ENCODE measurements at places on chromosomes 6 and 20.

DNA sequence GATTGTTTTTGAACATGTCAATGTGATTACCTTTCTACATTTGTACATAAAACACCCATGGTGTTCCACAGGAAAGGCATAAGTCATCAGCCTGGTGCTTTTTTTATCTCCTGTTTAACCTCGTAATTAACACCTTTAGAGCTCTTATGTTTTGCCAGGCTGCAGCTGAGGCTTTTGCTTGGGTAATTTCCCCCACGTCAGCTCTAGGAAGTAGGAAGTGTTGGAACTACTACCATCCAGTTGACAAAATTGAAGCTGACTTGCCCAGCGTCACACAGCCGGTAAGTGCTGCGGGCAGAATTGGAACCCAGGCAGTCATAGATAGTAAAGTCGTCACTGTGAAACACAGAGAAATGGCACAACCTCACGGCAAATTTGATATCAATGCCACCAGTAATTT is 86.6 kb upstream of the BMP2 start:
- no peak for DNase-seq

GRCh38 chr6:107622269-107622668 is 132.4 kb downstream of the SOBP start:
- no peak for DNase-seq

DNA sequence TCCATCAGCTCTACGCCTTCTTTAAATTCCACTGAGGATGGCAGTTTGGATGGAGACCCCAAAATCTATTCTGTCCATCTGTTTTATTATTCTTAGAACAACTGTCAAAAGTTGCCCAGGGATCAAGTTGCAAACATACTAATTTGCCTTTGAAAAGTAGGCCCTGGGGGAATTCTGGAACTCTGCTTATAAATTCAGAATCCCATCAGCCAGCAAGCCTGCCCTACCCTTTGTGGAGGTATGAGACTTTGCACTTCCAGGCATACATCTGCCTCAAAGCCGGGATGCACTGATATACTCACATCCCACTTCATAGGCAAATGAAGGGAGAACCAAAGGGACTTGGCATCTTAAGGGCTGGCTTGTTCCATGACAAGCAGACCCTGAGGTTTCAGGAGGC is 93.6 kb downstream of the INSM1 start:
- DNase-seq = no peak

- no peak for DNase-seq
Observed at GRCh38 chr20:33352258-33353012, 48.9 kb downstream of the CDK5RAP1 start.

DNA sequence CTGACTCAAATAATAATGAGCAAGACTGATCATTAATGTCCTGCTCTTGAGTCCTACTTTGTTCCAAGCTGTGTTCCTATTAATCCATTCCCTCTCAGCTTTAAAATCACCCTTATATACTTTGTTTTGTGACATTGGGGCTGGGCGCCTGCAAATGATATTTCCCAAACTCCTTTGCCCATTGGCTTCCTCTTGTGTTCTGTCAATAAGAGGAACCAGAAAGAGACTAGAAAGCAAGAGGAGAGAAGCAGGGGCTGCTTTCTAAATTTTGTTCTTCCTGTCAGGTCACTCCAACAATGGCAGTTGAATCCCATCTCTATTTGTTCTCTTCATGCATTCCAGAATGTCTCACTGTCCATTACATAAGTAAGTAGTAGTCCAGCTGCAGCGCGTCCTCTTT is 21.6 kb upstream of the TRIM27 start:
- no peak for DNase-seq

- DNase-seq = no peak
Observed at GRCh38 chr6:113668641-113669408, 188.3 kb upstream of the MARCKS start.

DNA sequence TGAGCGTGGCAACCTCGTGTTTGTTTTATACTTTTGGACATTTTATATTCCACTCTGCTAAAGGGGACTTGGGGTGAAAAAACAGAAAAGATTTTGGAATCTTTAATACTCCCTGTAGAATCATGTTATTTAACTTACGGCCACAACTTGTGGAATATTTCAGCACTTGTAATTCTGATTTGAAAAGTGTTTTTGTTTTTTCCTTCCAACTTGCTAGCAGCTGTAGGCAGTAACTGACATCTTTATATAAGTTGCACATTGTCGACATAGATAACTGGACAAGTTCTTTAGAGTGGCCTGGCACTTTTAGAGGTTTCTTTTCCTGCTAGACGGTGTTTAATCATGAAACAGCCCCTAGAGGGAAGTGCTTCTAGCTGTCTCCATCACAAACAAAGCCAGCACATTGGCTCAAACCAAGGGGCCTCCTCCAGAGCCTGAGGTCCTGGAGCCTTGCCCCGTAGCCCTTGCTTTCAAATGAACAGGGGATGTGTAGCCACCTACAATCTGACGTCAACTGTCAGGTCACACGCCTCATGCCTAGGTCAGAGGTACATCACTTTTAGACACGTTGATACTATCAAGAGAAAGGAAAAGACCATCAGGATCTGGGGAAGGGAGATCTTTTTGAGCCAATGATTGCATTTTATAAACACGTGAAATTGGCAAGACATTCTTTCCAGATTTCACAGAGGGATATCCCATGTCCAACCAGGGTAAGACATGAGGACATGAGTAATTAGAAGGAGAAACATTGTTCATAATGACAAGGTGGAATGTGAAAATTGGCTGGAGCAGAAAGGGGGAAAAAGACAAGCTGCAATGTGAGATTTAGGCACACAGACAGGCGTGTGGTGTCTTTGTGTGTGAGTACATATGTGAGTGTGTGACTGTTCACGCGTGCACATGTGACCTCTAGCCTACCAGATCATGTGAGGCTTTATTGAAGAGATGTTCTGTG is 92.1 kb downstream of the TXNDC5 start:
- DNase-seq = no peak

DNA sequence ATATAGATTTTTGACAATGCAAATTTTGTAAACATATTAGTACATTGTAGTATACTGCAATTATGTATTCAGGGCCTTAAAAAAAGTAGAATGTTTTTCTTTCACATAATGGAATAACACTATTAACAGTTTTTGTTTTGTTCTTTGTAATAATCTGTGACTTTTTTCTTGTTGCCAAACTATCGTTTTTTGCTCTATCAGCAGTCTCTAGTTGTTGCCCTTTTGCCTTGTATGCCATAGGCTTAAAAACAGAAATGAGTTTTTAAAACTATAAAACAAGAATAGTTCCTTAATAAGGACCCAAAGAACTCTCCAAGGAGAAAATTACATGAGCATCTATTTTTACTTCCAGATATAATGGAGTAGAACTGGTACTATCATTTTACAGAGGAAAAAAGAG is 29.5 kb downstream of the REPS1 start:
- DNase-seq = no peak

- no peak for DNase-seq
Observed at GRCh38 chr6:118280210-118280609, 267.9 kb upstream of the PLN start.

GRCh38 chr6:118468682-118469465 is 79.2 kb upstream of the PLN start:
- DNase-seq = no peak

GRCh38 chr6:167742719-167743303 is 83.9 kb upstream of the AFDN start:
- no peak for DNase-seq

DNA sequence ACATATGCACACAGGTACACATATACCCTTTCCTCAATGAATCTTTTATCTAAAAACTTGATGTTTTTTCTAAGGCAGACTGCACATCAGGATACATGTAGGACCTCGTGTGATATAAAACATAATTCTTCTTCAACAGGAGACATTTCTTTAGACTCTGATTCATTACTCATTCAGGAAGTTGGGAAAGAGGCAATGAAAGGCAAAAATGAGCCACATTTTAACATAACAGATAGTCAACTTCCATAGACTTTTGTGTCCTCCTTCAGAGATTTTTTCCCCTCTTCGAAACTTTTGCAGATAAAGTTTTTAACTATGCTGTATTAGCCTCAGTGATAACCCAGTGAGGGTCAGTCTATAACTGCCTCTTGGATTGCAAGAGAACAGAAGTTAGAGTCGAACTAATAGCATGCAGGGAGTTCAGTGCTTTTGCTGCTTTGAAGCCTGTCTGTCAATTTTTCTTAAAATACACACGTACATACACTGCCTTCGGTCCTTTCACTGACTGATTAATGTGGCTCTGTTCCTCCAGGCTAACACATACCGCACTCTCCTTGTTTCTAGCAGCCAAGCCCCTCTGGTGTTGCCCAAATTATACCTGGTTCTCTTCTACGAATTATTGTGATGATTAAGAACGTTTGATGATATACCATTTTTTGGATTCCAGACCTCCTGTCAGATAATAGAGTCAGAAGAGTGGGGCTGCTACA is 562.5 kb upstream of the MAP3K7 start:
- DNase-seq = no peak
